CD4-positive, alpha-beta T cell treated with Interleukin-21 for 1 hour (primary cell): ENCODE measurements at places on chromosomes 4 and X.

DNA sequence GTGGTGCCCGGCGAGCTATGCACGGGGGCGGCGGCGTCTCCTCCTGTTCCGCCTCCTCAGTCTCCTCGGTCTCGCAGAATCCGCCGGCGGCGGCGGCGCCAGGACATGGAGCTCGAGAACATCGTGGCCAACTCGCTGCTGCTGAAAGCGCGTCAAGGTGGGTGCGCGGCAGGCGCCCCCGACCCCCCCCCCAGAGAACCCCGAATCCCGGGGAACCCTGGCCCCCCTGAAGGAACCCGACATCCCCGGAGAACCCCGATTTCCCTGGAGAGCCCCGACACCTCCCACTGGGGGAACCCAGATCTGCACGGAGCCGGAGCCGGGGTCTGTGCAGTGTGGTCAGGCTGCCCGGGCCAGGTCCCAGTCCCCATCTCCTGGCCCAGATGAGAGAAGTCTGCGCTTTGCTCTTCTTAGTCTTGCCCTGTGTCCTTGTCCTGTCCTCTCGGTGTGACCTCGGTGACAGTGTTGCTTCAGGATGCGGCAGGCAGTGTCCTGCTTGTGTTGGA lies 648 bp downstream of the GRK4 start:
- DNase-seq: no peak

- no peak for DNase-seq
Observed at GRCh38 chrX:15215366-15215765, 54.5 kb downstream of the ASB9 start.

- no peak for DNase-seq
Observed at GRCh38 chrX:55011294-55011693, 11.1 kb downstream of the APEX2 start.

- DNase-seq: no peak
Observed at GRCh38 chr4:62301500-62301899, 1101.4 kb downstream of the ADGRL3 start.

GRCh38 chr4:136741468-136741867 lies 790.8 kb downstream of the PCDH18 start:
- DNase-seq: no peak

DNA sequence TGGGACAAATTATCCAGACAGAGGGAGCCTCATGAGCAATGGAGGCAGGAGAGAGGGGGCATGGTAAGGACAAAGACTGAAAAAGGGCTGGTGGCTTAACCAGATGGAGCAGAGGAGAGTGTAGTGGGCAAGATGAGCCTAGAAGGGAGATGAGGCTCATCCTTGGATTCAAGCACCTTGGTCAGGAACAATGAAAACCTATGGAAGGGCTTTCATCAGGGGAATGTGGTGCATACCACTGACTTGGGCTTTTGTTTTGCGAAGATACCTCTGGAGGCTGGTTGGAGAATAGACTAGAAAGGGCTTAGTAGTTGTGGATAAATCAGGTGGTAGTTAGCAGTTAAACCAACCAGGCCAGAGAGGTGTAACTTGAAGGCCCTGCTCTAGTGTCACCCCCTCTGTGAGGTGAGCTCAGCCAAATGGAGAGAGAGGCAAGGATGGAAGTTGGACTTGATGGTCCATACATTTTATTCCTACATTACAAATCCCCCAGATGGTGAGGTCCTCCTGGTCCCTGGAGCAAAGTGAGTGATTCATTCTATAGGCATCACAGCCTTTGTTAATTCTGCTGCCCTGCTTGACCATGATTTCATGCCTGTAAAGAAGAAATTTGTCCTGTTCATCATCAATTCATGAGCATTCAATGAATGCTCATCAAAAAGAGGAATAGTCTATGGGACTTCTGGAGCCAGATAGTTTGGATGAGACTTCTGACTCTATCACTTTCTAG lies 264.8 kb upstream of the IGFBP7 start:
- DNase-seq: no peak

- DNase-seq: no peak
Observed at GRCh38 chr4:74536557-74536956, 91.6 kb downstream of the AREG start.

DNA sequence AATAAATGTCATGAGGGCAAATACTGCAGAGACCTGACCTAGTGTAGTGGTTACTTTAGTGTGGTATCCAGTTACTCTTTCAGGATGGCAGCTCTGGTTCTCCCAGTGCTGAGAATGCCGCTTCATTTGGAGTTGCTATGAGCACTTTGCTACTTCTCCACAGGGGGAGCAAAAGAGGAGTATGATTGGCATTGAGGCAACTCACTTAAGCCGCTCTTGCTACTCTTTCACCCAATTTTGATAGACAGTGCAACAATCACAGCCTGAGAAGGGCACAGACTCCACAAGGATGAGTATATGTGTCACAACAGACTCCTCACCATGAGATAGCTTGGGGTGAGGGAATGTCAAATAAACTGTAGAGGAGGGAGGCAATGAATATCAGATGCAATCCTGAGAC lies 81.2 kb downstream of the NPY1R start:
- no peak for DNase-seq

GRCh38 chr4:48499551-48500066 lies 9.6 kb downstream of the ZAR1 start:
- no peak for DNase-seq

DNA sequence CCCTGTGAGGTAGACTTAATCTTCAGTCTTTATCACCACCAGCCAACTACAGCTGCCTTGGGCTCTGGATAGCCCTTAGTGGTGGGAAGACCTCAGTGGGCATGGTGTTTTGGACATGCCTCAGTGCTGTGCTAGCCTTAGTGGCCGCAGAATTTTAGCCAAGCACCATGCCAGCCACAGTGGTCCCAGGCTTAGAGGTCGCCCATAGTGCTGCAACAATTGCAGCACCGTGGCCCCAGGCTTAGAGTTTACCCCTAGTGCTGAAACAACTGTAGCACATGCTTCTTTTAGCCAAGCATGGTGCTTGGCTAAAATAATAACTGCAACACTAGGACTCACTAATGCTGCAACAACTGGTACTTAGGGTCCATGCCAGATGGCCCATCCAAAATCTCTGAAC lies 38.9 kb upstream of the SULT1B1 start:
- DNase-seq: no peak

GRCh38 chr4:100826808-100827548 lies 309.2 kb upstream of the EMCN start:
- DNase-seq: no peak

- DNase-seq: no peak
Observed at GRCh38 chr4:148092316-148093014, 349.7 kb downstream of the NR3C2 start.

DNA sequence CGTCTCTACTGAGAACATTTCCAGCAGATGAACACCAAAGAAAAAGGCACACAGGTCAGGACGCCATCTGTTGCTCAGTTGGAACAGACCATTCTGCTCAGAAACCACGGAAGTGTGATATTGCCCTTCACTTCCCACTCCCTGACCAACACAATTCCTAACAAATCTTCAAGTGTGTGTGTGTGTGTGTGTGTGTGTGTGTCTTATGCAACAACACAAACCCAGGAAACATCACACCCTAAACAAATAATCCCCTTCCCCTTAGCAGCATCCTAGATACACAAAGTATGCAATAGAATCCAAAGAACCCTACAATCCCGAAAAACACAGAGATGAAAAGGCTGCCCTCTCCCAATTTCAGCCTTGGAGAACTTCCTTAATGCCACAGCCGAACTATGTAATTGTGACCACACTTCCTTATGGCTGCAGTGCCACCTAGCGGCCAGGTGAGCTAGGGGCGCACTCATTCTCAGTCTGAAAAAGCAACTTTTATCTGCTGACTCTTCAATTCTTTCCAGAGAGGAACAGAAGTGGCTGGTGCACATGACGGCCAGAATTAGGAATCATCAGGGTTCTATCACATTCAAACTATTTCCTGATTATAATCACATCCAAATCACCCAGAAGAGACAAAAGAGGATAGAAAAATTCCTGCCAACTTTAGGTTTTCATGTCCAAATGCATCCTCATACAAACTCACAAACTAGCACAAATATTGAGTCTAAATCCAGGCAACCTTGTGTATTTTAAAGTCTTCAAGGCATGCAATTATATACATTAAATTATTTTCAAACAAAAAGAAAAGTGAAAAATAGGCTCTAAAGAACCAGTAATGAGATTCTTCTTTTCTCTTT lies 164.9 kb downstream of the DHX15 start:
- peak; percentile 50 for DNase-seq
